ENCODE measurements at places on chromosomes 1 and 21. TPM values are rescaled to one million over a fixed set of nuclear protein-coding genes. Genes with fewer than 3 reads are reported as not detected.

- no peaks in the 10 kb centered on the region for H3K4me1 ChIP-seq
- H3K36me3 ChIP-seq: 0 out of 2 replicates have a peak, but pooled peaks cover 4% of the 10 kb centered on the region
- no peaks in the 10 kb centered on the region for H3K27me3 ChIP-seq
- H3K4me3 ChIP-seq: no peak overlapping the region
- no peak for DNase-seq
Measured at GRCh38 chr1:116738673-116739370, 15.4 kb upstream of the CD2 start.

- H3K36me3 ChIP-seq: peaks cover 38% of the 10 kb centered on the region
- no peak for DNase-seq
- H3K27me3 ChIP-seq: no peaks in the 10 kb centered on the region
- peaks cover 7% of the 10 kb centered on the region for H3K4me1 ChIP-seq
Measured at GRCh38 chr1:44743211-44743610, 3.6 kb downstream of the KIF2C start.

The GBP2 gene
- not detected for polyA plus RNA-seq

The FCGR3A gene
- polyA plus RNA-seq: 0.10 TPM

GRCh38 chr1:225977937-225978748 lies 21.0 kb downstream of the SDE2 start:
- no peaks in the 10 kb centered on the region for H3K4me1 ChIP-seq
- H3K36me3 ChIP-seq: peaks cover 25% of the 10 kb centered on the region
- no peak for DNase-seq
- H3K4me3 ChIP-seq: no peak overlapping the region
- H3K27me3 ChIP-seq: no peaks in the 10 kb centered on the region
- H3K27ac ChIP-seq: 0 out of 2 replicates have a peak overlapping the region, but pooled peaks have one; percentile 50

DNA sequence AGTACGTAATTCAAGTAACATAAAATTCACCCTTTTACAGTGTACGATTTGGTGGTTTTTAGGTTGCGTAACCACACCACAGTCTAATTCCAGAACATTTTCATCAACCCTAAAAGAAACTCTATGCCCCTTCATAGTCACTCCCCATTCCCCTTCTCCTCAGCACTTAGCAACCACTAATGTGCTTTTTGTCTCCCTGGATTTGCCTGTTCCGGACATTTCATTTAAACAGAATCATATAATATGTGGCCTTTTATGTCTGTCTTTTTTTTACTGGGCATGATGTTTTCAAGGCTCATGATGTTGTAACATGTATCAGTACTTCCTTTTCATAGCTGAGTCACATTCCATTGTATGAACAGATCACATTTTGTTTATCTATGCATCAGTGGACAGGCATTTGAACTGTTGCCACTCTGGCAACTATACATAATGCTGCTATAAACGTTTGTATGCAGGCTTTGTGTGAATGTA lies 20.8 kb downstream of the OBSCN start:
- no peaks in the 10 kb centered on the region for H3K27me3 ChIP-seq
- peaks cover 22% of the 10 kb centered on the region for H3K36me3 ChIP-seq
- no peak for DNase-seq

DNA sequence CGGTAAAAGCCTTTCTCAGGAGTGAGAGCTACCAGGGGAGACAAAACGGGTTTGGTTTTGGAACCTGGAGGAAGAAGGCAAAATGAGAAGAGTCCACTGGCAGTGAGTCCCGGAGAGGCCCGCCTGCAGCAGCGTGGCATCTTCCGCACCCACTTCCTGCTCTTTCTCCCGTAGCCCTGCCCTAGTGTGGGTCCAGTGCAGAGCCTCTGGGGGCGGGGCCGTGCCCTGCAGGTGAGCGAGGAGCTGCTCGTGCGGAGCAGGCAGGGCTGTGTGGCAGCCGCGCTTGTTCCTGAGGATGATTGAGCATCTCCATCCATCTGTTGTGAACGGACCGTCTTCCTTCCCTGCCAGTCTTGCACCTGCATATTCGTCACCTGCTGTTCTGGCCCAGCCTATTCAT lies 66.5 kb downstream of the PEX14 start:
- peak; percentile 71 for DNase-seq
- H3K4me1 ChIP-seq: peaks cover 37% of the 10 kb centered on the region
- no peaks in the 10 kb centered on the region for H3K27me3 ChIP-seq
- no peaks in the 10 kb centered on the region for H3K36me3 ChIP-seq
- peak overlapping the region; percentile 22 for H3K4me3 ChIP-seq

GRCh38 chr1:44501047-44501890 lies 96.2 kb downstream of the RNF220 start:
- peaks cover 11% of the 10 kb centered on the region for H3K27me3 ChIP-seq
- DNase-seq: peak; percentile 78
- peak overlapping the region; percentile 64 for H3K4me3 ChIP-seq
- H3K4me1 ChIP-seq: peaks cover 61% of the 10 kb centered on the region
- no peaks in the 10 kb centered on the region for H3K36me3 ChIP-seq
- peak overlapping the region; percentile 91 for H3K27ac ChIP-seq

GRCh38 chr1:193545171-193545570 lies 358.8 kb upstream of the B3GALT2 start:
- no peak overlapping the region for H3K27ac ChIP-seq
- H3K27me3 ChIP-seq: no peaks in the 10 kb centered on the region
- peaks cover 4% of the 10 kb centered on the region for H3K4me1 ChIP-seq
- no peaks in the 10 kb centered on the region for H3K36me3 ChIP-seq
- no peak for DNase-seq

- H3K4me1 ChIP-seq: 0 out of 2 replicates have a peak, but pooled peaks cover 3% of the 10 kb centered on the region
- no peak for DNase-seq
- peaks cover 3% of the 10 kb centered on the region for H3K36me3 ChIP-seq
- H3K27ac ChIP-seq: no peak overlapping the region
- H3K27me3 ChIP-seq: no peaks in the 10 kb centered on the region
- no peak overlapping the region for H3K4me3 ChIP-seq
Measured at GRCh38 chr1:228100822-228101613, 2.1 kb downstream of the C1orf35 start.

GRCh38 chr1:54812801-54813484 lies 11.8 kb upstream of the TTC22 start:
- 0 out of 2 replicates have a peak overlapping the region, but pooled peaks have one; percentile 42 for H3K27ac ChIP-seq
- no peaks in the 10 kb centered on the region for H3K27me3 ChIP-seq
- H3K4me1 ChIP-seq: peaks cover 18% of the 10 kb centered on the region
- 0 out of 2 replicates have a peak overlapping the region, but pooled peaks have one; percentile 41 for H3K4me3 ChIP-seq

DNA sequence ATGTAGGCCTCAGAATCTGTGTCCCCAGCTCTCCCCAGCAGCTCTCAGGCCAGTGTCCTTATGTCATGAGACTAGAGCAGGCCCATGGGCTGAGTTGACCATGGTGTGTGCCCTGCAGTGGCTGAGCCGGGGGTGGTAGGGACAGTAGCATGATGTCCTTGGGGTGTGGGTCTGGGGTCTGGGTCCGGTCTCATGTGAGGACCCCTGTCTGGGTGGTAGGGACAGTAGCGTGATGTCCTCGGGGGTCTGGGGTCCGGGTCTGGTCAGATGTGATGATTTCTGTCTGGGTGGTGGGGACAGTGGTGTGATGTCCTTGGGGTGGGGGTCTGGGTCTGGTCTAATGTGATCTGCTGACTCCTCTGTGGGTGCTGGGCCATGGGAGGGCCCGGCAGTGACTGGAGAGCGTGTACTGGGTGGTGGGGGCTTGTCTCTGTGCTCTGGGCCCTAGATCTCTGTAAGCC lies 64.5 kb downstream of the OBSCN start:
- no peak for DNase-seq
- no peak overlapping the region for H3K4me3 ChIP-seq
- no peaks in the 10 kb centered on the region for H3K4me1 ChIP-seq
- no peaks in the 10 kb centered on the region for H3K36me3 ChIP-seq
- H3K27ac ChIP-seq: no peak overlapping the region

DNA sequence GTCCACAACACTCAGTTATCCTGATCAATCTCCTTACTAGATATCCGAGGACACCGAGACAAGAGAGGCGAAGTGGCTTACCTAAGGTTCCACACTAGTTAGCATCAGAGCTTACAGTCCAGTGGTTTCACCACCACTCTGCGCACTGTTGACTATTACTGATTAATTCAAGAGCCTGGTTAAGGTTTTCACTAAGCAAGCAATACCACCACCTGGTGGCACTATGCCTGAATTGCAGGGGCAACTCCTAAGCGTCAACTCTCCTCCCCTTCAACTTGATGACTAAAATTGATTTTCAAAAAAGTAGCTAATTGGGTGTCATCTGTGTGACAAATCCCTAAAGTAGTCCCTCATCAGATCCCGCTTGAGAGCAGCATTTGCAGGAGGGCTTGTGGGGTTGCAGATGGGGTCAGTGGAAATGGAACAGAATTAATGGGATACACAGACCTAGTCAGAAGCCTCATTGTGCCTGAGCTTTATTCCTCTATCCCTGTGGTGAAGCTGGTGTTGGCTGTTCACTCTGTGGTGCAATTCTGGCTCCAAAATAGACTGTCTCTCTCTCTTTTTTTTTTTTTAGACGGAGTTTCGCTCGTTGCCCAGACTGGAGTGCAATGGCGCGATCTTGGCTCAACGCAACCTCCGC lies 9.1 kb downstream of the TTC22 start:
- H3K4me1 ChIP-seq: peaks cover 36% of the 10 kb centered on the region
- H3K27me3 ChIP-seq: no peaks in the 10 kb centered on the region
- H3K36me3 ChIP-seq: no peaks in the 10 kb centered on the region
- peak; percentile 87 for DNase-seq
- H3K4me3 ChIP-seq: no peak overlapping the region
- H3K27ac ChIP-seq: no peak overlapping the region

DNA sequence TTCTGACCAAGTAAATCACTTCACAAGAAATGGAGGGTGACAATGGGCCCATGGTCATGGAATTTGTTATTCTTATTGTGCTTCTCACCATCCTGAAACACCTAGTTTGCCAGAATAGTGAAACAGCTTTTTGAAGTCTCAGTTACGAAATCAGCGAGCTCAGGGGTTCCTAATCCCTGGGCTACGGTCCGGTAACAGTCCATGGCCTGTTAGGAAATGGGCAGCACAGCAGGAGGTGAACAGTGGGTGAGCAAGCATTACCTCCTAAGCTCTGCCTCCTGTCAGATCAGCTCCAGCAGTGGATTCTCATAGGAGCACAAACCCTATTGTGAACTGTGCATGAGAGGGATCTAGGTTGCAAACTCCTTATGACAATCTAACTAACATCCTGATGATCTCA lies 1356.3 kb downstream of the KCNT2 start:
- H3K4me3 ChIP-seq: no peak overlapping the region
- no peaks in the 10 kb centered on the region for H3K36me3 ChIP-seq
- DNase-seq: no peak
- H3K27ac ChIP-seq: no peak overlapping the region
- no peaks in the 10 kb centered on the region for H3K4me1 ChIP-seq

The TNFAIP8L2 gene
- 0.49 TPM for polyA plus RNA-seq

DNA sequence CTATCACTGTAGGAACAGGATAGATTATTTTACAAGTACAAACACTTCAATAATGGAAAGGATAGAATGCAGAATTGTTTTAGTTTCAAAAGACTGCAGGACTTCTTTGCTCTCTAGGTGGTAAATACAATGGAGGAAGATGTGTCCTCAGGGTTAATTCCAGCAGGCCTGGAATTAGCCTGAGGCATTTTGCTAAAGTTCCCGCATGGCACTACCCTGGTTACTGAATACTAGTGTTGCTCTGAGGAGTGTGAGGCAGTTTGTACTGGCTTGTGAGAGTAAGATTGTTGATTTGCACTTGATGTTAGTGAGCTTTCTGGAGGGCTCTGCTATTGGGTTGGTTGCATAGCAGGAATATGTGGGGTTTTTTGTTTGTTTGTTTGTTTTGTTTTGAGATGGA lies 61.4 kb downstream of the FASLG start:
- DNase-seq: peak; percentile 56
- H3K4me3 ChIP-seq: no peak overlapping the region
- no peaks in the 10 kb centered on the region for H3K4me1 ChIP-seq

The SPRR2E gene
- polyA plus RNA-seq: not detected

DNA sequence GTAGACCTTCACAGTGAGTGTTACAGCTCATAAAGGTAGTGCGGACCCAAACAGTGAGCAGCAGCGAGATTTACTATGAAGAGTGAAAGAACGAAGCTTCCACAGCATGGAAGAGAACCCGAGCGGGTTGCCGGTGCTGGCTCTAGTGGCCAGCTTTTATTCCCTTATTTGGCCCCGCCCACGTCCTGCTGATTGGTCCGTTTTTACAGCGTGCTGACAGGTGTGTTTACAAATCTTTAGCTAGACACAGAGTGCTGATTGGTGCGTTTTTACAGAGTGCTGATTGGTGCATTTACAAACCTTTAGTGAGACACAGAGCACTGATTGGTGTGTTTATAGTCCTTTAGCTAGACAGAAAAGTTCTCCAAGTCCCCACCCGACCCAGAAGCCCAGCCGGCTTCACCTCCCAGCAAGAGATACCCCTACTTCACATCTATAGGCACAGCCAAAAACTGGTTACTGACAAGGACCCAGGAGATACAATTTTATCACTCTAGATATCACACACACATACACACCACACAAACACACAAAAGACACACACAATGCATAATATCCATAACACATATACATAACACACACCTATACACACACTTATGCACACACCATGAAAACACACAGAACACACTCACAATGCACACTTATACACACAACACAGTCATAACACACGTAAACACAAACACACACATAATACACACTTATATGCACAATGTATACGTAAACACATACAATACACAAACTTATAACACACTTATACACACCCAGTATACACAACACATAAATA lies 68.5 kb downstream of the MAP3K21 start:
- H3K4me1 ChIP-seq: peaks cover 9% of the 10 kb centered on the region
- H3K27me3 ChIP-seq: no peaks in the 10 kb centered on the region
- no peaks in the 10 kb centered on the region for H3K36me3 ChIP-seq
- no peak overlapping the region for H3K4me3 ChIP-seq
- H3K27ac ChIP-seq: no peak overlapping the region

- peaks cover 8% of the 10 kb centered on the region for H3K4me1 ChIP-seq
- H3K27me3 ChIP-seq: no peaks in the 10 kb centered on the region
- H3K4me3 ChIP-seq: no peak overlapping the region
- no peak overlapping the region for H3K27ac ChIP-seq
- no peaks in the 10 kb centered on the region for H3K36me3 ChIP-seq
Measured at GRCh38 chr1:19393046-19393445, 80.9 kb downstream of the SLC66A1 start.

DNA sequence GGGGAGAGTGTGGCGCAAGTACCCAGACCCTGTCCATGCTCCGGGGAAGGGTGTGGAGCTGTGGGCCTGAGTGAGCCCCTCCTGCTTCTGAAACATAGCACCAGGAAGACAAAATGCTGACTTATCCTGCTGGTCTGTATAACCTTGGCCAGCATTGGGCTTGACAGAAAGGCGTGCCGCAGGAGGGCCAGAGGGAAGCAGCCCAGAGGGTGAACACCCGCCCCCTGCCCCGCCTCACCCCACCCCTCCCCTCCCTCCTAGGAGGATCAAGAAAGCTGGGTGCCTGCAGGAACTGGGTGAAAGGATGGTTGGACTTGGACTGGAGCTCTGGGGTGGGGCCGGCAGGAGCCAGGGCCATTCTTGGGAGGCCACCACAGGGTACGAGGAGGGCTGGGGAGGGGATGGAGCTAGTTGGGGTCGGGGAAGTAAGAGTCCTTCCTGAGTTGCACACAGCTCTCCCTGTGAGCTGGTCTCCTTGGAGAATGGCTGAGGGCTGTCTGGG lies 27.1 kb downstream of the PTPRF start:
- H3K27me3 ChIP-seq: no peaks in the 10 kb centered on the region
- peak overlapping the region; percentile 74 for H3K27ac ChIP-seq
- peak; percentile 53 for DNase-seq
- no peaks in the 10 kb centered on the region for H3K36me3 ChIP-seq
- H3K4me1 ChIP-seq: peaks cover 14% of the 10 kb centered on the region

GRCh38 chr1:23216771-23217420 lies 406 bp downstream of the HTR1D start:
- peaks cover 20% of the 10 kb centered on the region for H3K4me1 ChIP-seq
- DNase-seq: peak; percentile 71
- no peak overlapping the region for H3K27ac ChIP-seq
- no peaks in the 10 kb centered on the region for H3K36me3 ChIP-seq
